NCI-H446 treated with DMSO at 0.1 percent for 48 hours (cell line): ENCODE measurements at places on chromosomes 3 and 15.

- no peak for DNase-seq
These were observed 901.4 kb downstream of the MCTP2 start for GRCh38 chr15:95132774-95133173.

DNA sequence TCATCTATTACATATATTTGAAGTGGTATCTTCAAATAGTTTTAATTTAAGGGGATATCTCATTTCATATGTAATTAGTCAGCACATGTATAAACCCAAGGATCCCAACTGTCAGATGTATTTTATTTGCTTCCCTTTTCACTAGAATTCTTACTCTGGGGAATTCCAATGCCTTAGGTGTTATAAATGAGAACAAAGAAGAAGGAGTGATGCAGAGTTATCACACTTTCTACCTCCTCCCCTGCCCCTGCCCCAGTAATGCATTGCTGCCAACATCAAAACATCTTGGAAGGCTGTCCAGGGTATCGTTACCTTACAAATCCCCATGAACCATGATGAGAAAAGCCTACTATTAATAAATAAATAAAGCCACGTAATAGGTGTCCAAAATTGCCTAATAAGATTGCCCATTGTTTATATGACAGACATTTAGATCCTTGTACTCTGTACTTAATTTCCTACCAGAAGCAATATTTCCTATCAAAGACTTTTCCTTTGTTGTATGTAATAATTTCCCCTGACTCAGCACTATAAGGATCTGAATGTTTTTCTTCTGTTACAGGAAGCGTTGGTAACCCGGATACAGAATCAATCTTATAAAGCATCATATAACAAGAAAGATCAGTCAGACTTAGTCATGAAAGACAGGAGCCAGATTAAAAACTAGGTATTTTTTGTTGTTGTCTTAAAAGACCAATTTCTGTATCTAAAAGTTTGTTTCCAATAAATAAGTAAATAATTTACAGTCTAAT, 38.8 kb downstream of the CBLB start:
- no peak for DNase-seq

DNA sequence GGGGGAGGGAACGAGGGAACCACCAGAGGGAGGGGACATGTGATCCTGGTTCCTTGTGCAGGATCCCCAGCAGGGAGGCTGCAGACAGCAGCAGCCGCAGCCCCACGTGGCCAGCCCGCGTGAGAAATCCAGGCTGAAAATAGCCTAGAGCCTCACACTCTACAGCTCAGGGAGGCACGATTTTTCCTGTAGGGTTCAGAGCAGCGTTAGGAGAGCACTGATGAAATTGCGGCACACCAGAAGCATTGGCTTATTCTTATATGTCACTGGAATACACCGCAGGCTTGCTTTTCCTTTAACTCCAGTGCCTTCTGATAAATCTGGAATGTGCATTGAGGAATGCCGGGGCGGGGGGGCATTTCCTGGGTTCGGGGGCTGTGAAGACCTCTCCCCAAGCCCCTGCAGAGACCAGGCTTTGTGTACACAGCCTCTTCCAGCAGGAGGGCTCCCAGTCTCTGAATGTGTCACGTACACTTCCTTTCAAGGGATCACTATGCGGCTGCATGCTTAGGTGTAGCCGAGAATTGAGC, 193.0 kb downstream of the ATP10A start:
- no peak for DNase-seq

GRCh38 chr15:91413142-91413541, 313.1 kb downstream of the SV2B start:
- DNase-seq = peak; percentile 90

DNA sequence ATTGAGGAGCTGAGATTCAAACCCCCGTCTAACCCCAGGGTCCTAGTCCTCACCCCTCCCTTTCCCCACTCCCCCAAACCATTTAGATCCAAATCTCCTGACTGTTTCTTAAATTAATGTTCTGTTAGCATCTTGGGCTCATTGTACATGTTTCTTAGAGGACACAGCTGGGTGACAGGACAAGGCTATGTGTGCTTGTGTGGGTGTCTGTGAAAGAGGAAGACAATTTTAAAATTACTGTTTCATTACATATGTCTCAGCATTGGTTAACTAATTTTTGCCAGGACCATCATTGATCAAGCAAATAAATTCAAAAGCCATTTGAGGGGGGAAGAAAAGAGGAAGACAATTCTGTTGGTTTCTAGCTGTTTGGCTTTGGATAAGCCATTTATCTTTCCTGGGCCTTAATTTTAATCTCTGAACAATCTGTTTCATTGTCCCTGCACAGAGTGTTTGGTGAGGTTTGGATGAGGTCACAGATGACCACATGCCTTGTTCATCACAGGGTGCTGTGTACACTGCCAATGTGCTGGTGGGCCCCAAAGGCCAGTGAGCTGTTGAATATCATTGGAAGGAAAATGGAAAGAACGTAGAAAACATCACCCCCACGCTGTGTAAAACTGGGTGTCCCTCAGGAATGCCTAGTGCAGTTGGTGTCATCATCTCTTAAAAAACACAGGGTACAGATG, 51.9 kb downstream of the RPLP1 start:
- DNase-seq = no peak

- DNase-seq = no peak
These were observed 30.9 kb downstream of the HES1 start for GRCh38 chr3:194166682-194167479.

DNA sequence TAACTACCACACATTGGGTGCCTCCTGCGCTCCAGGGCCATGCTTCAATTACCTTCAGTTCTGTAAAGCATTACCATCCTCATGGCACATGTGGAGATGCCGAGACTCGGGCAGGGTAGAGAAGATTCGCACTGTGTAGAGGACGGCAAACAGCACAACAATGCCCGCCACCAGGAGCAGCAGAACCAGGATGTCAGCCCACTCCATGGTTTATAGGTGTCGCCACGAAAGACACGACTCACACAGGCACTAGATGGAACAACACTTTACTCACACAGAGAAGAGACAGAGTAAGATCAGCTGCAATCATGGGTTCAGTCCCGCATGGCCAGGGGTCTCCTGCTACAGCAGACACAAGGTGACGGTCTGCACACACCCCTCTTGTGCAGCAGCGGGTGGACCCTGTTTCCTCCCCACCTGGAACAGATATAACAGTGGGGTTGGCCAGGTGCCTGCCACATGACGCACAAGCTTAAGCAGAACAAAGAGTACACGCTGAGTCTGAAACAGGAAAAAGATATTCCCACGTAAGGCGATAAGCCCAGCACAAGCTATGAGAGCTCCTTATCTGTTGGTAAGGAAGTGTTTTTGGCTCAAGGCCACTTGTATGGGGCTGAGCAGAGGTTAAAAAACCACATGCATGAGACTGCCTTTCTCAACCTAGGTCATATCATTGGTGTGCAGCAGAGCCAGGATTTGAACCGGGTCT, 2.5 kb upstream of the TBC1D21 start:
- DNase-seq = no peak

GRCh38 chr3:14577897-14578296, 37.8 kb upstream of the GRIP2 start:
- DNase-seq = no peak

GRCh38 chr3:150142936-150143335, 172.2 kb upstream of the PFN2 start:
- DNase-seq = no peak

GRCh38 chr15:49438962-49439631, 16.1 kb downstream of the FGF7 start:
- DNase-seq = no peak

DNA sequence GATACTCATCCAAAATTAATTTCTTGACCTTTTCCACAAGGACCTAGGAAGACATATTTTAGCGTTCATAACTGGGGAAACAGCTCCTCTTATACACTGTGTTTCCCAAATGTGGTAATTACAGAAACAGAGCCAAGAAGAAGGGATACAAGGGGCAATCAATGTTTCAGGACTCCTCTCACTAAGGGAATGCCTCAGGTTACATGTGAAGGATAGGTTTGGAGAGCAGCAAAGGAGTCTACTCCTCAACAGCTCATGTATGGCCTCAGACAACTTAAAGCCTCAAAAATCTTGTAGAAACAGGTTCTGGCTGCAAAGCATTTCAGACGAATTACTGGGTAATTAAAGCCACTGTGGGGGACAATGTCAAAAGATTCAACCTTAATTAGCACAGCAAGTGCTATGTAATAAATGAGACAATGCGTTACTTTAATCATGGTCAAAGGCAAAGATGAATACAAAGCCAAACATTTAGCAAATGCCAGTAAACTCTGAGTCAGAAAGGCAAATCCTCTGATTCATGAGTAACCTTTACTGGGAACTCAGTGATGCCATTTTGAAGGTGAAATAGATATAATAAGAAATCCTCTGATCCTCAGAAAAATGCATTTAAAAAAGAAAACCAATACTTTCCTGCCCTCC, 1111.2 kb downstream of the TUSC7 start:
- DNase-seq = no peak

GRCh38 chr3:71581457-71582035, 2.0 kb downstream of the FOXP1 start:
- DNase-seq = no peak

GRCh38 chr15:57384024-57384423, 7.7 kb downstream of the CGNL1 start:
- DNase-seq = peak; percentile 29

- no peak for DNase-seq
These were observed 62.4 kb upstream of the TNIK start for GRCh38 chr3:171522651-171523050.

GRCh38 chr15:70375006-70375431, 277.3 kb upstream of the TLE3 start:
- no peak for DNase-seq

DNA sequence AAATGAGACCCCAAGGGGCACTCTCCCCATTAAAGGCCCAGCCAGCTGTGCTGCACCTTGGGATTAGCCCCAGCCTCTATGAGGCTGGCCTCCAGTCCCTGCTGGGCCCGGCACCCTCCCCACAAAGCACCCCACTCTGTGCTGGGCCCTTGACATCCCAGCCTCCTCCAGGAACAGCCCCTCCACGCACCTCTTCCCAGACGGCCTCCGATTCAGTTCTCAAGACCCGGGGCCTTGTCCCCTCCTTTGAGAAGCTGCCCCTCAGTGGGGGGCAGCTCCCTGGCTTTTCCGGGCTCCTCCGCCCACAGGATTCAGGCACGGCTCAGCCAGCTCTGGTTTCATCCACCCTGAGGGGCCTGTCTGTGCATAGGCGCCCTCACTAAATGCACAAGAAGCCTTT, 144.1 kb downstream of the LRRK1 start:
- no peak for DNase-seq

DNA sequence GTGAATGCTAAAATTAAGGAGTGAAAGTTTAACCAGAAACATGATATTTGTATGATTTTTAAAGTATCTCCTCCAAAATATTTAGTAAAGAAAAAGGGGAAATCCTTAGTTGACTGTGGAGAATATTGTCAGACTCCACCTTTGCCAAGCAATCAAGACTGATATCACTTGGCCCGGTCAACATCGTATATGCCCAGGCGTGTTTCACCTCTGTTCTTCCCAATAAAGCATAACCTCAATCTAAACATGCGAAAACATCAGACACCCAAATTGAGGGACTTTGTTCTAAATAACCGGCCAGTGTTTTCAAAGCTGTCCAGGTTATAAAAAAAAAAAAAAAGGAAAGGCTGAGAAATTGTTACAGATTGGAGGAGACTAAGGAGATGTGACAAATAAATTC, 54.2 kb upstream of the PPP4R2 start:
- DNase-seq = no peak

- no peak for DNase-seq
These were observed 50.5 kb downstream of the NMD3 start for GRCh38 chr3:161271646-161272045.

DNA sequence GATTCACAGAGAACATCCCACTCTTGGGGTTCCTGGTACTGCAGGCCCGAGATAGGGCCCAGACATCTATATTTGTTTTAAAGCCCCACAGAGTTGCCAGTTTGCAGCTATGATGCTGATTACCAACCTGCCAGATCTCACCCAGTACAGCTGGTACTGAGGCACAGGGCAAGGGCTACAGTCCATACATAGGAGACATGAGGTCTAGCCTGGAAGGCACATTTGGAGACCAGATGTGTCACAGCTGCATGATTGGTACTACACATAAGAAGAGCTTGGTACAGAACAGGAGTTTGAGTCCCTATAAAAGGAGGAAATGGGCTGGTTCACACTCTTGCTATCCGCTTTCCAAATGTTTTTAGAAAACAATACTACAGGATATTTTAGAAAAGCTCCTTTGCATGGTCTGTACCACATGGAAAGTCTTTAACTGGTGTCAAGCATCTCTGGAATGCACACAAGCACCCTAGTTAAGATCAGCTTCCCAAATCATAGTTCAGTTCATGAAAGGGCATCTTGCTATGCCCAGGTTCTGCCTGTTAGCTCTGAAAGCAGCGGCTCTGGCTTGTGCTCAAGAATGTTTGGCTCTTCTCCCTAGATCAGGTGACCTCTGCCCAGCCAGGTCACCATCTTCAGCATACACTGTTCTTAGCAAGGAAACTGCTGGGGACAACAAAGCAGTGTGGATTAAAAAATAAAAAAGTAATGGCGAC, 20.6 kb downstream of the MTMR14 start:
- no peak for DNase-seq

DNA sequence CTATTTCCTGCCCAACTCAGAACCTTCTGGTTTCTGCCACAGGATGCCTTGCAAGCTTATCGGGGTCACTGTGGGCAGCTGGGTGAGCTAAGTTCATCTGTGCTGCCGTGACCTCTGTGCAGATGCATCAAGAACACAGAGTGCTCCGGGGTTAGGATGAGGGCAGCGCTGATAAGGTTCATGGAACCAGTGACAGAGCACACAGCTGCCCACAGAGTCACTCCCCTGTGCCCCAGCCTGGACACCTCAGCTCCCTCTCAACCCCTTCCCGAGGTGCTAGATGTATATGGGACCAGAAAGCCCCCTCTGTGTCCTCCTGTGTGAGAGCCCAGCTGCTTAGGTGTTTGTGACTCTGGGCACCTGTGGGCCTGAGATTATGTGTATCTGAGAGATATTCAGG, 15.8 kb upstream of the ALAS1 start:
- no peak for DNase-seq

GRCh38 chr3:123082370-123083065, 15.7 kb downstream of the PDIA5 start:
- no peak for DNase-seq

GRCh38 chr15:81000144-81000623, 539 bp upstream of the TLNRD1 start:
- DNase-seq = no peak

DNA sequence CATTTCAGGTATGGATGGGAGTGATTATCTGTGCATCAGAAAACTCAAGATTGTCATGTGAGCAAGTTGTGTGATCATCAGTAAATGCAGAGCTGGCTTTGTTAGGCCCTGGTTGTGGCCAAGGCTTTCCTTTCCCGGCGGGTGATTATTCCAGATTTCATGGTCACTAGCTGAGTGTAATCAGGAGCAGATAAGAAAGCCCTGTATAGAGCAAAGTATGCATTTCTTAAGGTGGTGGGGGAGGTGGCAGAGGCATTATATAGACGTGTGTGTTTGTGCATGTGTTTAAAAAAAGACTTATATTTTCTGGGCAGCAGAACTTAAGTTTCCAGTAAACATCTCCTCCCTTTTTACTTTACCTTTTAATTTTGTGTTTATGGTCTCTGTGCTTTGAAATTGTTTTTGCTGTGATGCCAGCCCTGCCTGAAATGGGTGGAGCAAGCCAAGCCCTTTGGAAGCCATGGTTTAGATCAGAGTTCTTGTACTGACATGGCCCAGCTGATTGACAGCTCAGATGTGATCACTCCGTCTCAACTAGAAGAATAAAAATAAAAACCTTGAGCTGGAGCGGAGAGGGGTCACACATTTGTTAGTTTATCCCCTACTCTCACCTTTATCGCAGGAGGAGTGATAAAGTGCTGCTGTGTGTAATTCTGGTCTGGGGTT, 22.2 kb downstream of the SMAD3 start:
- DNase-seq = no peak
